Right cardiac atrium (tissue), 5 donors: ENCODE measurements at places on chromosomes 16 and 17. TPM values are rescaled to one million over a fixed set of nuclear protein-coding genes. Genes with fewer than 3 reads are reported as not detected.

- no peak for DNase-seq
These were observed at the start of gene NOTUM for GRCh38 chr17:81961087-81961511. TSS of gene NOTUM (minus strand) at chr17:81961187. CDS start at chr17:81960909, 278 bp downstream.

- DNase-seq: no peak
These were observed 68.0 kb upstream of the CDC42EP4 start for GRCh38 chr17:73379826-73380225.

DNA sequence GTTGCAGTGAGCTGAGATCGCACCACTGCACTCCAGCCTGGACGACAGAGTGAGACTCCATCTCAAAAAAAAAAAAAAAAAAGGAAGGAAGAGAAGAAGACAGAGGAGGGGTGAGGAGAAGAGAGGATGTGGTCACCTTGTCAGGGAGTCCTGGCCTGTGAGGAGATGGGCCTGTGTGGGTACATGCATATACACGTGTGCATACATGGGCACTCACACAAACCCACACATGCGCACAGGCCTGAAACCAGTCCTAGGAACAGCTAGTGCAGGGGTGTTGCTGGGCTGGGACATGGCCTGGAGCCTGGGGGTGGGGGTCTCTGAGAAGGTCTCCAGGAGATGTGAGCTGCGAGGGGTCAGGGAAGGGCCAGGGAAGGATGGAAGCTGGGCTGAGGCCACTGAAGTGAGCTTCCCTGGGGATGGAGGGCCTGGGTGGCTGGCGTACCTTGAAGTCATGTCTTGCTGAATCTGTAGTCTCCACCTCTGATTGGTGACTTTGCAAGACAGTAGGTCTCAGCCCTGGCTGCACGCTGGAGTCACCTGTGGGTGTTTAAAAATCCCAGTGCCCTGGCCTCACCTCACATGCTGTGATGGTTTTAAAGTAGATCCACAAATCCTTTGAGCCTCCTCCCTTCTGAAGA lies 72.4 kb downstream of the MRM1 start:
- DNase-seq: no peak

- no peak for DNase-seq
These were observed 2.1 kb downstream of the RHBDL1 start for GRCh38 chr16:677316-678190.

DNA sequence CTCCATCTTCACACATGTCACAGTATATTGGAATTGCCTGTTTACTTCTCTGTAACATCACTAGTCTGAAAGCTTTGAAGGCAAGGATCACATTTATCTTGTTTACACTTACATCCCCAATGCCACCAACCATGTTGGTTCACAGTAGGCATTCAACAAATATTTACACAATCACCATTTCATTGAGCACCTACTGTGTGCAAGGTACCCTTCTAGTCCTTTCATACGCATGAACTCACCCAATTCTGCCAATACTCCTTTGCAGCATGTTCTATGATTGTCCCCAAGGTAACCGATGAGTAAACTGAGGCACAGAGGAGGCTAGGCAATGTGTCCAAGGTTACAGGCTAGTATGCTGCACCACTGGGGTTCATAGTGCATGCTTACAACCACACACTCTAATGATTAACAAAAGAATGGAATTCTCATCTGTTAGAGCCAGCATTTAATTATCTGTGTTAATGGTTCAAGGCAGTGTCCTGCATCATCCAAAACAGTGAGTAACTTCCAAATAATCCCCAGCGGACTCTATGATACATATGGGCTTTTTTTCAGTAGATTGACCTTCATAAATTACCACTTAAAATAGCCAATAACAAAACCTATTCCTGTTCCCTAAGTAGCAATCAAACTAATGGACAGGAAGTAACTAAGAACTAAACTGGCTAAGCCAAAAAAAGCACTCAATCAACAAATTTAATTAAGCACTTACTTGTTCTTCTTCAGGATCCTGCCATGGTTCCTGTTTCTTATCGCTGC lies 364.5 kb upstream of the XYLT1 start:
- no peak for DNase-seq

GRCh38 chr16:50197582-50197981 lies 44.5 kb downstream of the TENT4B start:
- DNase-seq: no peak

GRCh38 chr17:48642059-48642842 lies 16.1 kb upstream of the HOXB9 start:
- DNase-seq: no peak

DNA sequence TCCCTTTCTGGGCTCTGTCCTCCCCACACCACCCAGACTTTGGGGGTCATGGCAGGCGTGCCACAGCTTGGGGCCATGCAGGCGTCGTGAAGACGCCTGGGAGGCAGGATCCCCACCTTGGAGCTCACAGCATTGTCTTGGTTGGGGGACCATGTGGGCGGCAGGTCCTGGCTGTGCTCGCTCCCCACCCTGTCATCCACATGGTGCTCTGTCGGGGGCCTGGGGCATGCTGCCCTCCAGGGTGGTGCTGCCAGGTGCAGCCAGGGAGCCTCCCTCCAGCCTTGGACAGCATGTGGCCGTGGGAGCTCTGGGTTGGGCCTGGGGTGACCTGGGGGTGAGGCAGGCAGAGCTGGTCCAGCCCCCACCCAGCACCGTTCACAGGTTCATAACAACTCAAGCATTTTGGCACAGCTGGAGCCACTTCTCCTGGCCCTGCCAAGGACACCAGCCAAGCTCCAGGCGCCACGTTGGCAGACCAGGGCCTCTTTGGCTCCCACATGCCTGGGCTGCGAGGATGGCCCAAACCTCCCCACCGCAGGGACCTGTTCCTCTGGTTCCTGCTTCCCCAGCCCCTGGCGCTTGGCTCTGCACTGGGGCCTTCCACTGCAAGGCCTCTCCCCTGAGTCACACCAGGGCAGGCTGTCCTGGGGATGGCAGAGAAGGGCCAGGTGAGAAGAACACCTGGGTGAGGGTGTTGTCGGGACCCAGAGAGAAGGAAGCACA lies 15.1 kb upstream of the ATP6V0C start:
- DNase-seq: no peak

DNA sequence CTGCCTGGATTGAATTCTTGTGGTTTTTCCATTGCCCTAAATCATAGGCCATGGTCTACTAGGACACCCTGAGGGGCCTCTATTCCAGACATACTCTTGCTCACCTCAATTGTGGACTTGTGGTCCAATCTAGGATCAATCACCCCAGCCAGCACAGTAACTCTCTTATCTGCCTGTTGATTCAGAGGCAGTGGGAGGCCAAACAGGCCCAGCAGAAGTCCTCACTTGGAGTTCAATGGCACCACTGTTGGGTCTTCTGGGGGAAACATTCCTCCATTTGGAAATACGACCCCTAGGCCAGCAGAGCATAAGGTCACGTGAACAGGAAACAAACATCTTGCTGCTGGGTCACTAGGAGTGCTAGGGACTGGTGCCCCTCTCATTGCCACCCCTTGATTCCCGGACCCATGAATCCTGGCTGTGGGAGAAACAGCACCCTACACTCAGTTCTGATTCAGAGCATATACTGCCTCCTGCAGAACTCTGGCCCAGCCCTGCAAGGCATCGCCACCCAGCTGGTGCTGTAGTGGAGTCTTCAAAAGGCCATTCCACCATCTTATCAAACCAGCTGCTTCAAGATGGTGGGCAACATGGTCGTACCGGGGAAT lies 6.8 kb upstream of the NXN start:
- no peak for DNase-seq

GRCh38 chr17:76204277-76204676 lies 36.0 kb downstream of the RNF157 start:
- DNase-seq: no peak

GRCh38 chr16:1810536-1810935 lies 16.1 kb downstream of the HAGH start:
- no peak for DNase-seq

- peak; percentile 93 for DNase-seq
These were observed 156.7 kb downstream of the ZNF423 start for GRCh38 chr16:49698931-49699840.

DNA sequence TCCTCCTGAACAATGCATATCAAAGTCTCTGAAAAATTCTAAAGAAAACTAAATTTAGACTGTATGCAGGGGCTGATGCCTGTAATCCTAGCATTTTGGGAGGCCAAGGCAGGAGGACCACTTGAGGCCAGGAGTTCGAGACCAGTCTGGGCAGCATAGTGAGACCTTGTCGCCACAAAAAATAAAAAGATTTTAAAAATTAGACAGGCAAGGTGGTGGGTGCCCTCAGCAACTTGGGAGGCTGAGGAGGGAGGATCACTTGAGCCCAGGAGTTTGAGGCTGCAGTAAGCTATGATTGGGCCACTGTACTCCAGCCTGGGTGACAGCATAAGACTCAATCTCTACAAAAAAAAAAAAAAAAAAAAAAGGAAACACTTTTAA lies 30.1 kb upstream of the MMD start:
- no peak for DNase-seq

DNA sequence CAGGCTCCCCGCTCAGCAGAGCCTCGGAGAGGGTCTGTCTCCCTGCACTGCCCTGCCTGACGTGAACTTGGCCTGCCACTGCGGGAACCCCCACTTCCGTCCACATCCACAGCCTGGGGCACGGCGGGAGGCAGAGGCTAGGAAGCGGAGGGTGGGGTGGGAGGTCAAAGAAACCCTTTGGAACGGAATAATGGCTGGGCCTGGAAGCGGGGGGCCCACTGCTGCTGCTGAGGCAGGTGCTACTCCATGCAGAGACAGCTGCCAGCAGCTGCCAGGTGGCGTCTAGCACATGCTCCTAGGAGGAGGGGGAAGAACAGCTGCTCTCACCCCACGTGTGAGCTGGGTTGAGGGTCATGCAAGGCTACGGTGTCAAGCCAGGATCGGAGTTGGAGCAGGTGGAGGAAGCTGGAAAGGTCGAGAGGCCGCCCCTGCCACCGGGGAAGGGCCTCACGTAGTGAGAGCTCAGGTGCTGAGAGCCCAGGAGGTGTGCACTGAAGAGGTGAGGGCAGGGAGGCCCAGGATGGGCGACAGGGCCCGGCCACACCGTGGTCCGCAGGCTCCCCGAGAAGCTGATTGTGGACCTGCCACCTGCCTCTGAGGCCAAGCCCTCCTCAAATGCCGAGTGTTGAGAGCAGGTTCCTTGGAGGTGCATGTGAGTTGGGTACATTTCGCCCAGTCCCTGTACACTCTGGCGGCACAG lies 9.8 kb downstream of the FSCN2 start:
- DNase-seq: no peak

DNA sequence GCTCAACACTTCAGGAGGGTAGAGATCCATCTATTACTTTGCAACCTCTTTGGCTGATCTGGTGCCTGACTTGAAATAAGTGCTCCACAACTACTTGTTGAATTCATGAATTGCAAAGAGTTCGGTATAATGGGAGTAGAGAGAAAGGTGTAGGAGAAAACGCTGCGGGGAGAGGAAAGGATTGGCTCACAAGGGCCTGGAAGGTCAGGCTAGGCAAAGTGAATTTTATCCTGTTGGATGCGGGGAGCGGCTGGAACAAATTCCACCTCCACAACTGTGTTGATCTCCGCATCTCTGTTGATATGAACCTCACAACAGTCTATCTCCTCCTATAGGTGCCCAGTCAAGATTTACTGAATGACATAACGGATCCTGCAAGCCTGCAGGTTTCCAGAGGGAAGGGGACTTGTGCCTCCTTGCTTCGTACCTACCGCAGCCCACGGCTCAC lies 684 bp downstream of the SLX4 start:
- no peak for DNase-seq

Gene FBXL16
- 0.23 TPM for total RNA-seq

Gene SEPTIN1
- 1.8 TPM for total RNA-seq

Gene PMFBP1
- 0.51 TPM for total RNA-seq
